ENCODE measurements at places on chromosomes 5 and 9. TPM values are rescaled to one million over a fixed set of nuclear protein-coding genes. Genes with fewer than 3 reads are reported as not detected.

The F2RL1 gene
- 131 TPM for polyA plus RNA-seq

The SPATA31E1 gene
- not detected for polyA plus RNA-seq

GRCh38 chr9:20906326-20906725 lies 125.1 kb downstream of the HACD4 start:
- no peaks in the 10 kb centered on the region for H3K27me3 ChIP-seq
- no peaks in the 10 kb centered on the region for H3K36me3 ChIP-seq
- H3K4me1 ChIP-seq, result no peaks in the 10 kb centered on the region
- DNase-seq, result no peak
- no peak overlapping the region for H3K27ac ChIP-seq
- H3K4me3 ChIP-seq, result no peak overlapping the region

DNA sequence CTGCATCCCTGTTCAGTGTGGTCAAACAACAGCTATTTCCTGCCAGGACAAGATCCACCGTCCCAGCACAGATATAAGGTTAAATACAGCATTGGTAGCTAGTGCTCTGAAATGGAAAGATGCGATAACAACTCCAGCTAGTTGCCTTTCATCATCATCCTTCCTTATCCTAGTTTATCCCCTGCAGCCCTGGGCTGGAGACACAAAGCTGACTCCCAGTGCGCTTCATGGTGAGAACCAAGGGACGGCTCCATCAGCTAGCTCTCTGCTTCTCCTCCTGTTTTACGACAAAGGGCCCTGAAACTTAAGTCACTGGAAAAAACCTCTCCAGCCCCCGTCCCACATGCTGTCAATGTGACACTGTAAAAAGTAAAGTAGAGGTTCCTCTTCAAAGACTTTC lies 37.9 kb downstream of the CDC14B start:
- H3K4me1 ChIP-seq, result peaks cover 16% of the 10 kb centered on the region
- H3K27me3 ChIP-seq, result no peaks in the 10 kb centered on the region
- no peaks in the 10 kb centered on the region for H3K36me3 ChIP-seq
- no peak overlapping the region for H3K27ac ChIP-seq

GRCh38 chr9:977838-978830 lies 1.7 kb downstream of the DMRT3 start:
- H3K27me3 ChIP-seq, result peaks cover 90% of the 10 kb centered on the region
- no peak overlapping the region for H3K4me3 ChIP-seq

- H3K36me3 ChIP-seq, result no peaks in the 10 kb centered on the region
- H3K4me1 ChIP-seq, result no peaks in the 10 kb centered on the region
- no peak for DNase-seq
Measured at GRCh38 chr5:160674901-160675300, 177.1 kb downstream of the ATP10B start.

- H3K4me3 ChIP-seq, result no peak overlapping the region
- H3K4me1 ChIP-seq, result no peaks in the 10 kb centered on the region
- H3K27me3 ChIP-seq, result peaks cover 5% of the 10 kb centered on the region
- no peak overlapping the region for H3K27ac ChIP-seq
- no peak for DNase-seq
- no peaks in the 10 kb centered on the region for H3K36me3 ChIP-seq
Measured at GRCh38 chr5:122413722-122414121, 101.7 kb downstream of the SNCAIP start.

GRCh38 chr5:102691434-102691833 lies 63.7 kb upstream of the PAM start:
- H3K27ac ChIP-seq, result no peak overlapping the region
- no peaks in the 10 kb centered on the region for H3K4me1 ChIP-seq
- DNase-seq, result no peak
- H3K27me3 ChIP-seq, result no peaks in the 10 kb centered on the region
- H3K36me3 ChIP-seq, result no peaks in the 10 kb centered on the region

Measured in keratinocyte (primary cell).